Chondrocyte (in vitro differentiated cells): ENCODE measurements at places on chromosomes 3 and 15. TPM values are rescaled to one million over a fixed set of nuclear protein-coding genes. Genes with fewer than 3 reads are reported as not detected.

DNA sequence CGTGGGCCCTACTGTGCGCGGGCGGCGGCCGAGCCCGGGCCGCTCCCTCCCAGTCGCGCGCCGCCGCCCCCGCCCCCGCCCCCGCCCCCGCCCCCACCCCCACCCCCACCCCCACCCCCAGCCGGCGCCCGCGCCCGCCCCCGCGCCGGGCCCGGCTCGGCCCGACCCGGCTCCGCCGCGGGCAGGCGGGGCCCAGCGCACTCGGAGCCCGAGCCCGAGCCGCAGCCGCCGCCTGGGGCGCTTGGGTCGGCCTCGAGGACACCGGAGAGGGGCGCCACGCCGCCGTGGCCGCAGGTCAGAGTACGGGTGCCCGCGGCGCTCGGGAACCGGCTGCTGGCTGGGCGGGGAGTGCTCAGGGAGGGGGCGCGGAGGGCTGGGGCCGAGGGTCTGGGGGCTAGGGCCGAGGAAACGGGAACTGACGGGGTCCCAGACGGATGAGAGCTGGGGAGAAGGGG is 1.1 kb upstream of the PPARG start:
- peaks cover 14% of the 10 kb centered on the region for H3K4me1 ChIP-seq
- no peak overlapping the region for H3K27ac ChIP-seq
- peaks cover 9% of the 10 kb centered on the region for H3K27me3 ChIP-seq
- no peak for DNase-seq

DNA sequence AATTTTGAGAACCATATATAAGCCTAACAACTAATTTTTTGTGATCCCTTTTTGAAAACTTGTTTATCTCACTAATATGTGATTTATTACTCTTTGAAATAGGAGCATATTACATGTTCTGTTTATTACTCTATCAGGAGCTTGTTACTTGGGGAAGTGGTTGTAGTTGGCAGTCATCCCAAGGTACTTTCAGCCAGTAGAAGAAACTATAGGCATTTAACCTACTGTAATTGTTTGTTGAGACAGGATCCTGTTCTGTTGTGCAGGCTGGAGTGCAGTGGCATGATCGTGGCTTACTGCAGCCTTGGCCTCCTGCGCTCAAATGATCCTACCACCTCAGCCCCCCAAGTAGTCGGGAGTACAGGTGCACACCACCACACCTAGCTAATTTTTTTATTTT is 195.6 kb downstream of the TCF12 start:
- H3K27me3 ChIP-seq: no peaks in the 10 kb centered on the region
- no peak overlapping the region for H3K4me3 ChIP-seq
- no peak overlapping the region for H3K27ac ChIP-seq

DNA sequence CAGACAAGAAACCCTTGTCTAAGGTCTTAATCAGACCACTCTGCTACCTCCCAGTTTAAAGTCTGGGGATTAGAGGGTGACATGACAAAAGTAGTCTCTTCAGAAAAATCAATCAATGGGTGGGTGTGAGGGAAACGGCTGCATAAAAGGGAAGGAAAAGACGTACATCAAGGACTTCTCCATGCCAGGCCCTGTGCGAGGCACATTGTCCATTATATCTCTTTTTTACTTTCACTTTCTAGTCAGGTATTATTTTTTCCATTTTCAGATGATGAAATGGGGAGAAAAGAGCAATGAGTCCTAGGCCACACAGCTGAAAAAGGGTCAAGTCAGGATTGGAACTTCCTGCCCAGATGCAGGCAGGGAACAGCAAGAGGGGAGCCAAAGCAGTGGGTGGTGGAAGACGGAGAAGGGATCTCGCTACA is 4.6 kb upstream of the CX3CR1 start:
- H3K27me3 ChIP-seq: no peaks in the 10 kb centered on the region
- H3K36me3 ChIP-seq: no peaks in the 10 kb centered on the region
- H3K27ac ChIP-seq: peak overlapping the region; percentile 73
- H3K4me3 ChIP-seq: peak overlapping the region; percentile 19
- peaks cover 11% of the 10 kb centered on the region for H3K4me1 ChIP-seq
- no peak for DNase-seq

- H3K36me3 ChIP-seq: no peaks in the 10 kb centered on the region
- H3K27ac ChIP-seq: no peak overlapping the region
- H3K4me1 ChIP-seq: peaks cover 41% of the 10 kb centered on the region
- H3K4me3 ChIP-seq: no peak overlapping the region
Measured at GRCh38 chr3:170692720-170693119, 106.8 kb upstream of the SLC7A14 start.

GRCh38 chr3:23985747-23986544 is 40.9 kb downstream of the NR1D2 start:
- no peak for DNase-seq
- no peak overlapping the region for H3K4me3 ChIP-seq
- H3K36me3 ChIP-seq: no peaks in the 10 kb centered on the region
- peaks cover 19% of the 10 kb centered on the region for H3K4me1 ChIP-seq
- no peaks in the 10 kb centered on the region for H3K27me3 ChIP-seq

GRCh38 chr3:143586576-143586975 is 261.7 kb downstream of the SLC9A9 start:
- no peak overlapping the region for H3K27ac ChIP-seq
- H3K4me1 ChIP-seq: no peaks in the 10 kb centered on the region
- no peak for DNase-seq

GRCh38 chr3:134527037-134527436 is 41.2 kb downstream of the CEP63 start:
- H3K27me3 ChIP-seq: no peaks in the 10 kb centered on the region

DNA sequence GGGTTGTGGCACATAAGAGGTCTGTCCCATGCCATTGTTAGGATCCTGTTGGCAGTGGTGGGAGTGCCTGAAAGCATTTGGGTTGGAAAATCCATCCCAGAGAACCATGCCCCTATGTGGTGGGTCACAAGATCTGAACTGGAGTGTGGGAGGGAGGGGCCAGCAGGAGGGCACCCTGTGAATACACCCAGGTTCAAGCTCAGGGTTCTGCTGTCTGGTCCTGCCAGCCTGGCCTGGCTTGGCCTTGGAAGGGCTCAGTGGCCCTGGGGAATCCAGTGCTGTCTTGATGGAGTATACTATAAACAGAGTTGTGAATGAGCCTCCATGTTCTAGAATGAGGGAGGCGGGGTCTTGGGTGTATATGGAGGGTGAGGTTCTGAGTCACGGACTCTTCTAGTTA is 11.8 kb downstream of the ANKDD1A start:
- H3K27ac ChIP-seq: no peak overlapping the region
- H3K27me3 ChIP-seq: no peaks in the 10 kb centered on the region
- peaks cover 12% of the 10 kb centered on the region for H3K4me1 ChIP-seq
- no peak overlapping the region for H3K4me3 ChIP-seq
- peaks cover 3% of the 10 kb centered on the region for H3K36me3 ChIP-seq

DNA sequence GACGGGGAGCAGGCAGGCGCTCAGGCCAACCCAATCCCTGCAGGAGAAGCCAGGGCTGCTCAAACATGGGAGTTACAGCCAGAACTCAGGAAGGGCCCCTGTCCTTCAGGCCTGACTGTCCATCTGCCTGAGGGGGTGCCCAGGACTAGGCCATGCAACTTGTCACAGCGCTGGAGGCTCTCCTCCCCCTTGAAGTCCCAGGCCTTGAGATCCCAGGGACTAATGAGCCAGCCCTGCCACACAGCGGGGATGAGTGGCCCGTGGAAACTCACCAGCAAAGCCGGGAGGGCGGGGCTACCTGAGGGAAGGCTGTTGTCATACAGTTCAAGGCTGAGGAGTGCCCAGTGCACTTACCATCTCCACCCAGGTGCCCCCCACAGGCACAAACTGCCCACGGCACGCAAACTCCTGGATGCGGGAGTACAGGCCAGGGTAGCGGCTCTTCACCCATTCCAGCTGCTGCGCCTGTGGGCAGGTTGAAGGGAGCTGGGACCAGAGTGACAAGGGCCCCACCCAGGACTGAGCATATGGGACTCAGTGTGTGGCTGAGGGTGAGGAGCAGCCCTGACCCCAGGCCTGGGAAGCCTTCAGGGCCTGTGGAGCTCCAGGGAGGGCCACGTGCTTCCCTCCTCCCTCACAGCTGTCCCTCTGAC is 6.3 kb downstream of the MAN2C1 start:
- H3K27ac ChIP-seq: no peak overlapping the region
- H3K36me3 ChIP-seq: peaks cover 7% of the 10 kb centered on the region
- H3K4me1 ChIP-seq: peaks cover 4% of the 10 kb centered on the region
- H3K4me3 ChIP-seq: no peak overlapping the region
- no peak for DNase-seq

GRCh38 chr3:100540791-100541334 is 48.4 kb downstream of the TMEM45A start:
- peaks cover 2% of the 10 kb centered on the region for H3K4me1 ChIP-seq
- H3K27me3 ChIP-seq: no peaks in the 10 kb centered on the region
- peaks cover 11% of the 10 kb centered on the region for H3K36me3 ChIP-seq
- no peak for DNase-seq
- H3K4me3 ChIP-seq: no peak overlapping the region

- H3K4me1 ChIP-seq: peaks cover 74% of the 10 kb centered on the region
- peak overlapping the region; percentile 97 for H3K27ac ChIP-seq
Measured at GRCh38 chr15:92619145-92620101, 36.2 kb downstream of the FAM174B start.

DNA sequence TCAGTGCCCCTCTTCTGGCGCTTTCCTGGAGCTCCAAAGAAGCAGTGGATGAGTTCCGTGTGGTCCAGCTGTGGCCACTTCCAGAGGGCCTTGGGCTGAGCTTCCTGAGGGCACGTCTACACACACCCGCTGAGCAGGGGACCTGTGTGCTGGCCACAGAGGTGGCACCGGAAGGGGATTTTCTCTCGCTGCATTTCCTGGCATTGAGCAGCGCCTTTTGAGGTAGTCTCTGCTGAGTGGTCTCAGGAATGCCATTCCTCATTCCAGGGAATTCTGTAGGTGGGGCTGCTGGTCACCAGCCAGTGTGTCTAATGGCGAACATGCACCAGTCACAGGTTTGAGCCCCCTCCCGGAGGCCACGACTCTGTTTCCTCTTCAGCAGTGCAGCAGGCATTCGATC is 48.1 kb downstream of the AMOTL2 start:
- H3K36me3 ChIP-seq: no peaks in the 10 kb centered on the region
- no peak overlapping the region for H3K4me3 ChIP-seq
- H3K27me3 ChIP-seq: no peaks in the 10 kb centered on the region

DNA sequence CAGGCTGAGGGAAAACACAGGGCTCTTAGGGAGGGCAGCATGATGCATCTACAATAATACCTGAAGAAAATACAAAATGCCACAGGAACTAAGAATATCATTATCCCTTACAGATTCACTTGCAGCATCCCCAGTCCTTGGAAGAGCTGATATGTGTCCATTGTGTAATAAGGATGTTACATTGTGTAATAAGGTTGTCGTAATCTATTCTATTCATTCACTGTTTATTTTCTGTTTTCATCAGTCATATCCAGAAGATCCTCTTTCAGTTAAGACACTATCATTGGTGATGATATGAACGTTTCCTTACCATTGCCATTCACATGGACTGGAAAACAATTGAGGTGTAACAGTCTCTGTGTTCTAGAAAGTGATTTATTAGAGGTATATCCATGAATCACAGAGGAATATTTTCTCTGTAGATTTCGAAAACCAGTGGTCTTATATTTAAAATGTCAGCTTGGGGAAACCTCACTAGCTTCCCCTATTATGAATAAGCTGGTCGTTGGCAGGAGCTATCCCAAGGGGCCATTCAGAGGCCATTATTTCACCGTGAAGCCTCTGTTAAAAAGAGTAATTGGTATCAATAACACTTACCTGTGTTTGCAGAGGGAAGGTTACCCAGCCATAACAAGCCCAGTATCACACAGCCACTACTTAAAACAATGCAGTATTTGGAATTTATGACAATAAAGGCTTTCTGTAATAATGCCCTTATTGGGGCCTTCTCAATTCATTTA is 241.1 kb downstream of the ZNF385D start:
- H3K27ac ChIP-seq: no peak overlapping the region
- no peaks in the 10 kb centered on the region for H3K4me1 ChIP-seq
- no peak overlapping the region for H3K4me3 ChIP-seq
- DNase-seq: no peak

DNA sequence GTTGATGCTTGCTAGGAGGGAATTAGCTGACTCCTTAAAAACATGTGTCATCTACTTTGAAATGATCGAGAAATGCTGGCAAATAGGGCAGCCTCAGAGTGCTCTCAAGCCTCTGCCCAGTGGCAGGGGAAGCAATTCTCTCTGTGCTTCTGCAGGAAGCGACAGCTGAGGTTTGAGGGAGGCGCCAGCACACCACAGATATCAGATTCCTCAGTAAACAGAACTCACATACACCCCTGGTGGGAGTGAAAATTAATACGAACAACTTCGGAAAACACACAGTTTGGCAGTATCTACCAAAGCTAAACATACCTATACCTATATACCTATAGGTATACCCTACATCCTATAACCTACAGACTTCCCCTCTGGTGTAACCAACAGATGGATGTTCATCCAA is 61.3 kb downstream of the NSMCE3 start:
- no peak overlapping the region for H3K4me3 ChIP-seq
- peaks cover 6% of the 10 kb centered on the region for H3K4me1 ChIP-seq
- peaks cover 29% of the 10 kb centered on the region for H3K27me3 ChIP-seq
- peaks cover 2% of the 10 kb centered on the region for H3K36me3 ChIP-seq

- peaks cover 6% of the 10 kb centered on the region for H3K27me3 ChIP-seq
- H3K27ac ChIP-seq: no peak overlapping the region
- H3K4me3 ChIP-seq: no peak overlapping the region
- DNase-seq: no peak
Measured at GRCh38 chr3:42735019-42735418, 32.4 kb upstream of the HHATL start.

DNA sequence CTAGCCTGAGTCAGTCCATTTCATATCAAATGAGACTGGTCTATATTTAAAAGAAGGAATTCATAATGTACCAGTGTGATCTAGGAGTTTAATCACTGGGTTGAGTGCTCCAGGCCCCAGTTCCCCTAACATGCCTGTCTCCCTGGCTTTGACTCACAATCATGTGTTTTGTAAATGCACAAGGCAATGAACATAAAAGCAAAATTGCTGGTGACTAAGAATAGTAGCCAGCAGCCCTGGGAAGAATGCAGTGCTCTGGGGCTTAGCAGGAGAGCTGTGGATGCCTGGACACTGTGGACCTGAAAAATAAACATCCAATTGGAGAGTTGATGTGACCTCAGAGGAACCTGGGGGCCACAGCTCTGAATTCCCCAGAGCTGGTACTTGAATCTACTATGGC is 50.3 kb downstream of the SYNPR start:
- H3K4me3 ChIP-seq: no peak overlapping the region
- H3K36me3 ChIP-seq: no peaks in the 10 kb centered on the region
- no peak overlapping the region for H3K27ac ChIP-seq
- H3K27me3 ChIP-seq: peaks cover 38% of the 10 kb centered on the region
- no peaks in the 10 kb centered on the region for H3K4me1 ChIP-seq

GRCh38 chr3:34998902-34999301 is 640.4 kb upstream of the ARPP21 start:
- no peak for DNase-seq
- no peaks in the 10 kb centered on the region for H3K36me3 ChIP-seq
- H3K27ac ChIP-seq: no peak overlapping the region
- H3K27me3 ChIP-seq: no peaks in the 10 kb centered on the region
- H3K4me1 ChIP-seq: peaks cover 9% of the 10 kb centered on the region

Gene SNTN
- total RNA-seq: not detected in 3 replicates

Gene TUSC7
- total RNA-seq: not detected in 3 replicates

Gene GOLGA8S
- total RNA-seq: 0.32 to 0.94 TPM (median 0.46 TPM) in 3 replicates

Gene TP63
- total RNA-seq: 0.46 TPM in 1 of 3 replicates, not detected in the others

Gene MOBP
- not detected in 3 replicates for total RNA-seq

Gene CX3CR1
- total RNA-seq: 0.12 TPM in 1 of 3 replicates, not detected in the others
